ENCODE measurements at places on chromosomes 5 and 9.

DNA sequence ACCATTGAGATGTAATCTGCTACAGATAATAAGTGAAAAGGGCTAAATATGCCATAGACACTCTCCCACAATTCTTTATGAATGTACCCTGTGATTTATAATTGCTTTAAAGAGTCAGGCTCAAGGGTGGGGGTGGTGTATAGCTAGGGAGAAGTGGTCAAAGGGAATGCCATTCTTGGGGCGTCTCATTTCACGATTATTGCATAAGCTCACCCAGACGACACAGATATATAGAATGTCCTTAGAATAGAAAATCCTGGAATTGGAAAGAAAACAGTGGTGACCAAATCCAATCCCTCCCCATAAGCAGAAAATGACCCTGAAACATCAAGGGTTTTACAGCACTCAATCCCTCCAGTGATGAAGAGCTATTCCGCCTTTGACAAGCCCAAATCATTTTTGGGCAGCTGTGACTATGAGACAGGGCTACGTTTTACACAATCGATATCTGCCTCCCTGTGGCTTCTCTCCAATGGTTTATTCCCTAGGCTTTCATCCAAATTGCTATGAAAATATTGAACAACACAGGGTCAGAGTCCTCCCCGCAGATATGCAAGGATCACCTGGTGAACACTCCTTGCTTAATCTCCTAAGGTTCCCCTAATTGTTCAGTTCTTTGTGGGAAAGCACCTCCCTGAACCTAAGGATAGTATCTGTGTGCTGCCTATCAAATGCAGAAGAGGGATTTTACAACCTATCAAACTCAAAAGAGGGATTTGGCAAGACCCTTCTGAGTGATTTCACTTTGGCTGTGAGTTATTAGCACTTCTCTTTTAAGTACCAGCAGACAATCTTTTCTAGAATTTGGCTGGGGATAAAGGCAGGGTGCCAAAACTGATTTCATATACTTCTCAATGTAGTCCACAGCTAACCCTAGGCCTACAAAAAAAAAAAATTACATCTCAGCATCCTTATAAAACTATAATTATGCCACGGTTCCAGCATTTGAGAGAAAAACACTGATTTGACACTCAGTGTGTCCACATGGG is 144.9 kb upstream of the CDH6 start:
- DNase-seq: no peak

DNA sequence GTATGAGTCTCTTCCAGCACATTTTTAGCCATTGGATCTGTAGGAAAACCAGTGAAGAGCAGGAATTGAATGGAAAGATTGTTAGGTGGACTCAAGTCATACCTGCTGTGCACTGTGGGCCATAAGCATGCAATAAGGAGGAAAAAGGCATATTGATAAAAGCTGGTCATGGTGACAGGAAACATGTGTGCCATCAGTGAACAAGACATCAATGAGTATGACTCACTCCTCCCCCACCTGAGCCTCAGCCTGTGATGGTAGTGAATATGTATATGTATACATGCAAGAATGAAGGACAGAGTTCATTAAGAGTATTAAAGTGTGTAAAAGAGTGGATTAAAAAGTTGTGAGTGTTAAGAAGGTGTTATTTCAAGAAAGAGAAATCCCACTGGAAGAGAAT is 164.5 kb downstream of the TMEM38B start:
- DNase-seq: no peak

DNA sequence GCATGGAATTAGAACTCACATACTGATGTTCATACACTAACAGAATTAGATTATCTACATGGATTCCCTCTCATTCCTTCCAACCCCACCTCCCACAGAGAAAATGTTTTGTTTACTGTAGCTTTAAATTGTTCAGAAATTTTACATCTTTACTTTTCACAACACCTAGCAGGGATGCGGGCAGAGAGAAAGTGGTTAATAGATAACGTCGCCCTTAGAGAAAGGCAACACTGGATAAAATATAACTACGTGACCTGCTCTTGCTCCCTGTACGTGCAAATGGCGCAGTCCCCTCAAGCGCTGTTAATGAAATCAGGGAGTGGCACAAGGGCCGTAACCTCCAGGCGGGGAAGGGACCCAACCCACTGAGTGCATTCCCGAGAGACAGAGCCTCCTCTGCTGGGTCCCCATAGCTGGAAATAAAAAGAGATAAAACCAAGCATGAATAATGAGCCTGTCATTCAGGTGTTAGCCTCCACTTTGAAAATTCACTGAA is 125.3 kb upstream of the DAPK1 start:
- DNase-seq: no peak

DNA sequence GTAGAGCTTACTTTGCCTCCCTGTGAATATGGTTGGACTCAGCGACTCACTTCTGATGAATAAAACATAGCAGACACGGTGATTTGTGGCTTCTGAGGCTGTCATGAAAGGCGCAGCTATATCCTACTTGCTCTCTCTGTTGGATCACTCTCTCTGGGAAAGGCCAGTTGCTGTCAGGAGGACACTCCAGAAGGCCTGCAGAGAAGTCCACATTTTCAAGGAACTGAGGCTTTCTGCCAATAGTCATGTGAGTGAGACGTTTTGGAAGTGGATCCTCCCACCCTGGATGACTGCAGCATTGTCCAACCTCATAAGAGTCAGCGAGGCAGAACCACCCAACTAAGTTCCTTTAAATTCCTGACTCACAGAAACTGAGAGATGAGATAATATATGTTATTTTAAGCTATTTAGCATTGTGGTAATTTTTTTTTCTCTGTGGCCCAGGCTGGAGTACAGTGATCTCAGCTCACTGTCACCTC is 156.0 kb upstream of the MAST4 start:
- peak; percentile 62 for DNase-seq

Data from activated CD8-positive, alpha-beta memory T cell treated with anti-CD3 and anti-CD28 coated beads, Interleukin-2, amount 50 U/mL, for 48 hours (primary cell).